ENCODE measurements at places on chromosomes 3 and 15.

DNA sequence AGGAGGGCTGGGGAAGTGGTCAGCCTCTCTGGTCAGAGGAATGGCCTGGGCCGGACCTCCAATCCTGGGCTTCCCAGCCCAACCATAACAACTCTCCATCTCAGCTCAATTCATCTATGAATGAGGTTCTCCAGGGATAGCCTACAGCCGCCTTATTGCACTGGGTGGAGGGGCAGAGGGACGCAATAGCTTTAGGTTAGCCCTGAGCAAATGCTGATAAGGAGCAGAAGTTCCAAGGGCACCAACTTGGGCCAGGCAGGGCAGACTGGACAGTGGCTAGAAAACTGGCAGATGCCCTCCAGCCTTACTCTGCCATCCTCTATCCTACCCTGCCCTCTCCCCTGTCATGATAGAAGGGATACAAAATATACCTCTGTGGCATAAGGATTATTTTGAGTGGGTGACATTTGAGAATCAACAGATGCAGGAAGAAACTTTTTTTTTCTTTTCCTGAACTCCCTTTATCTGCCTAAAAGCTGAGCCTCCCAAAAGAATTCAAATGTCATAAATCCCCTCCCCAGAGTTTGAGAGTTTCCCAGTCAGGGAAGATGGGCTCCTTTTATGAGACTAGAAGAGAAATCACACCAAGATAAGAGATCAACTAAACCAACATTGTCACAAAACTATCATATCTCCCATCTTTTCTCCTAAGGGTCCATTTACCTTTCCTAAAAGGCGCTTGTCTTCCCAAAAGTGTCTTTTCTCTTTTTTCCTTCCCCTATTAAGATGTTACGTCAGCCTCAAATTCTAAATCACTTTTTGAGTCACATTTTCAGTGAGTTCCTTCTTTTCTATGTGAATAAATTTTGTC lies 40.4 kb upstream of the C15orf39 start:
- DNase-seq, result no peak

- no peak for DNase-seq
Measured at GRCh38 chr3:71311661-71312046, 271.9 kb downstream of the FOXP1 start.

DNA sequence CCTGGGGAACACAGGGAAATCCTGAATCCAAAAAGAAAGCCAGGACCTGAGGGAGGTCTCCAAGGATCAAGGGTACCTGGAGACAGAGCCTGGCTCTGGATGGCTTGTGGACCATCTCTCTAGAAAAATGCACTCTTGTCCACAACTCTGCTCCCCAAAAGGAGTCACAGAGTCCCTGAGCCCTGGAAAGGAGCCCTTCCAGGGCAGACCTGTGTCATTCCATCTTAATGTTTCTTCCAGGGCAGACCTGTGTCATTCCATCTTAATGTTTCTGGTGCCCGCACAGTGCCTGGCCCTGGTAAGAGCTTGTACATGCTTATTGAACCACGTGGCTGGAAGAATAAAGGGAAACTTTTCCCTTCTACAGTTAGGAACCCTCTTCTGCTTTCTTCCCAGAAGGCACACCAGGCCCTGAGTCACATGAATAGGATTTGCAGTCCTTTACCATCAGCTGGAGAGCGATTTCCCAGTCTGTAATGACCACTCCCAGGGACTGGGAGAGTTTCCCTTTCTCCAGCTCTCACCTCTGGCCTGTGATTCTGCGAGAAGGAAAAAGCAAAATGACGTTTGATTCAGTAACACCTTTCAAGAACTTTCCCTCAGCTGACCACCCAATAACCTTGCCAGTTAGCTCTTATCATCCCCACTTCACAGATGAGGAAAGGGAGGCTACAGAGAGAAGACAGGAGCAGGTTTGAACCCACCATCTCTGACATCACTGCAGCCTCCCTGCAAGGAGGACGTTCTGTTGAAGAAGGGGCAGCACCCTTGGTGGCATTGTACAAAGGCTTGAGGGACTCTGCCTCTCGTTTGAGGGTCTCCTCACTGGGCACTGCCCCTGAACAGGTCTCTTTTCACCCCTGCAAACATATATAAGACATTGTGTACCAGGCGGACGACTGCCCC lies 35.8 kb upstream of the SLCO2A1 start:
- no peak for DNase-seq

- no peak for DNase-seq
Measured at GRCh38 chr3:8301977-8302735, 199.5 kb upstream of the LMCD1 start.

GRCh38 chr3:76122007-76122406 lies 336.7 kb upstream of the ZNF717 start:
- no peak for DNase-seq

GRCh38 chr15:63597821-63598220 lies 634 bp downstream of the FBXL22 start:
- DNase-seq, result no peak

GRCh38 chr15:100125401-100126191 lies 216.2 kb downstream of the ADAMTS17 start:
- no peak for DNase-seq

- no peak for DNase-seq
Measured at GRCh38 chr3:177787279-177788041, 590.2 kb upstream of the TBL1XR1 start.

DNA sequence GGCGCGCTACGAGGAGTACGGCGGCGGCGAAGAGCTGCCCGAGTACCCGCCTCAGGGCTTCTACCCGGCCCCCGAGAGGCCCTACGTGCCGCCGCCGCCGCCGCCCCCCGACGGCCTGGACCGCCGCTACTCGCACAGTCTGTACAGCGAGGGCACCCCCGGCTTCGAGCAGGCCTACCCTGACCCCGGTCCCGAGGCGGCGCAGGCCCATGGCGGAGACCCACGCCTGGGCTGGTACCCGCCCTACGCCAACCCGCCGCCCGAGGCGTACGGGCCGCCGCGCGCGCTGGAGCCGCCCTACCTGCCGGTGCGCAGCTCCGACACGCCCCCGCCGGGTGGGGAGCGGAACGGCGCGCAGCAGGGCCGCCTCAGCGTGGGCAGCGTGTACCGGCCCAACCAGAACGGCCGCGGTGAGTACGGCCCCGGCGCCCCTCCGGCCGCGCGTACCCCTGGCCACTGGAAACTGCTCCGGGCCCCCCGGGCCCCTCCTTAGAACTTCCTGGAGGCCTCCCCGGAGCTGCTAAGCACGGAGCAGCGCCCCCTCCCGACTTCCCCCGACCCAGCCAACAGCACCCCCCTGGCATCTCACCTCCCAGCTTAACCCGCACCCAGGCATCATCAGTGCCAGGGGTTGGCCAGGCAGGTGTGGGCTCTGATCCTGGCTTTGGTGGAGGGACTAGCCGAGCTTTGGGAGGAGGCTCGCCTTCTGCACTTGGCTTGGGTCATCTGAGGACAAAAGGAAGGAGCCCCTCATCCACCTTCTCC lies 1.4 kb downstream of the LOXL1 start:
- no peak for DNase-seq

DNA sequence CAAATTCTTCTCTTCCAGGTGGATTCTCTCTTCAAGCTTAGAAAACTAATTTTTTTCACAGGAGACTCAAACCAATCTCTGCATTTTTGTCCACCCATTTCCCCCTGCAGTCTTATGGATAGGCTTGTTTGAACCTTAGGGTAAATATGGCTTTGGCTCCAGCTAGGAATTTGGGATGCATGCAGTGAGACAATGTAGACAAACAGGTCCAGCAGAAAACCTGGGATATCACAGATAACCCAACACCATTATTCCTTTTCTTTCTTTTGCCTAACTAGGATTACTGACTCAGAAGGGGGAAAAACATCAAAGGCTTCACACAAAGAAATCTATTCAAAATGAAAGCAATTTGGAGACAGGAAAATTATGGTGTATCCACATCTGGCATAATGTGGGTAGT lies 11.2 kb upstream of the SEMA5B start:
- DNase-seq, result no peak
